ENCODE measurements at places on chromosomes 3 and 15.

- DNase-seq = no peak
These were observed 141.4 kb downstream of the RBPMS2 start for GRCh38 chr15:64634027-64634426.

GRCh38 chr15:69648212-69648611, 195.6 kb downstream of the RPLP1 start:
- DNase-seq = no peak

GRCh38 chr3:38453913-38454177, 155 bp downstream of the ACVR2B start:
- DNase-seq = no peak

DNA sequence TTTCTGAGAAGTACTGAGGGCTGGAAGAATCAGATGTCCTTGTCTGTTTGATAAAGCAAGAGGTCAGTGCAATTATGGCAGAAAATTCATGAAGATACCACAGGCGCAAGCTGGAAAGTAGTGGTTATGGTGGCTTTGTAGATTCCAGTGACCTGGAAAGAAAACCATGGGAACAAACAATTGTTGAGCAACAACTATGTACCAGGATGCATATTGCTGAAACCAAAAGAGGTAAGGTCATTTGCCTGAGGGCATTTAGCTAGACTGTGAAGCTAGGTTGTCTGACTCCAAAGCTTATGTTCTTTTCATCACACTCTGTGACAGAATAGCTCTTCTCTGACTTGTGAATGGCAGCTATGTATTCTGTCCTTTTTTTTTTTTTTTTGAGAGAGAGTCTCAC, 74.0 kb downstream of the B3GALNT1 start:
- DNase-seq = no peak

DNA sequence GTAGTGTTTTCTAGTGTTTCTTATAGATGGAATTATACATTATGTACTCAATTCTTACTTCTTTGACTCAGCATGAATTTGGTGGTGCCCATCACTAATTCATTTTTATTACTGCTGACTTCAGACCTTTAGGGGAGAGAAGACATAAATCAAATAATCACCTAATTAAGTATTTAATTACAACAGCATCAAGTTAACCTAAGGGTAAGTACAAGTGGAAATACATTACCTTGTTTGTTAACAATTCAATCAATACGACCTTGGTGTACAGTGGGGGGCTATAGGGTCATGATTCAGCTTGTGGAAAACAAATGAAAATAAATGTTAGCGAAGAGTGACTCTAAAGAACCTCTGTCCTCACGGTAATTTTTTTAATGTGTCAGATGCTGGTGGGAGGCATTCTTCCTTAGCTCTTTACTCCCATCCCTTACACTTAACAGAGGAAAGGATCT, 538 bp upstream of the CAPN7 start:
- DNase-seq = no peak

DNA sequence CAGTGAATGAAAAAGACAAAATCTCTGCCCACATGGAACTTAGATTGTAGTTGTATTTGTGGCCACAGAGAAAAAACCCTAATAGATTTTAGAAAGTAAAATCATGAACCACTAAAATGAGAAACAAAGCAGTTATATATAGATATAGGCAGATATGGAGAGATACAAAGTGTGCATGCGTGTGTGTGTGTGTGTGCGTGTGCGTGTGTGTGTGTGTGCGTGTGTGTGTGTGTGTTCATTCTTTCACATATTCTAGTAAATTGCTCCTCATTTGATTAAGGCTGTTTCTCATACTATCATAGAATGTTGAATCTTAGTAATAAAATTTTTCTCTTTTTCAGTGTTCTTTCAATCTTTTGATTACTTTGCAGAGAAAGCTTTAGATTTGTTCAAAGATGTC, 118.6 kb downstream of the DNAJB8 start:
- no peak for DNase-seq

GRCh38 chr3:43583481-43583880, 38.3 kb downstream of the ANO10 start:
- DNase-seq = no peak

DNA sequence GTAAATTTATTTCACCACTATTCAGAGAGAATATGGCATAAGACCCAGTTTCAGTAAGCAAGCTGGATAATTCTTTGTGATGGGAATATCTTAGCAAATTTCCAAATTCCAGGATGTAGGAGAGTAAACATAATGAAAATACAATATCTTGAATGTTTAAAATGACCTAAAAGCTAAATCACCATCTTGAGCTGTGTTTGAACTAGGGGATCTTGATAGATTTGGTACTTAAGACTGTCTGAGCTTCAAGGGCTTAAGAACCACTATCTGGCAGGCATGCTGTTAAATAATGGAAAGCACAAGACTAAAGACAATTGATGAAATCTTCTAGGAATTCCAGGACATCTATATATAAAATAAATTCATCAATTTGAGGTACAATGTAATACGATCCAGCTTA, 217.7 kb downstream of the ATP8B4 start:
- DNase-seq = no peak

DNA sequence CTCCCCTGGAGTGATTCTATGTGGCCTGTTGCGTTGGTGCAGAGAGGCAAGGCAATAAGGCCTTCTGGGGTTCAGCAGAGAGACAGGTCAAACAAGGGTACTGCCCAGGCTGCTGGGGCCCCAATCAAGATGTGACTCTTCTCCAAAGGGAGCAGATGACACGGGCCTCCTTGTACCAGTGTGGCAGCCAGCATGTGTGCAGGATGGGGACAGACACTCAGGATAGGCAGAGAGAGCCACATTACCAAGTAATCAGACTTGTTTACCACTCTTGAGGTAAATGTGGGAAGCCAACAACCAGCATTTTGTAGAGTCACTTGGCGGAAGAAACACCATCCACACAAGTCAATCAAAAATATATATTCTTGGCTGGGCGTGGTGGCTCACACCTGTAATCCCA, 95.3 kb upstream of the DLG1 start:
- DNase-seq = no peak

GRCh38 chr3:177150970-177151627, 46.2 kb downstream of the TBL1XR1 start:
- peak; percentile 17 for DNase-seq

DNA sequence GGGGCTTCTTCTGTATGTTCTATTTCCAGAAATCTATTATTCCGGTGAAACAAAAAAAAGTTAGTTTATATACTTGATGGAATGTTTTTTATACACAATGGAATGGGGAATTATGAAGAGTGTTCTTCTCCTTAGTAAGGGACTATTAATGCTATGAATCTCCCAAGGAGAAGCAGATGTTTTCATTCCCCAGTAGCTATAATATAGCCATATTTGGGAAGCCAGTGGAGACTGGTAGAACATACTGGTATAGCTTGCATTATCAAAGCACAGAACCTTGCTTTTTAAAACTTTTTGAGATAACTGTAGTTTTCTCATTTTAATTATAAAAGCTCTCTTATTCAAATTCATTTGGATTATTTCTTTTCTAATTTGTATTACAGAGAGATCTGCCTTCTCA, 38.3 kb downstream of the ADGRG7 start:
- DNase-seq = no peak

DNA sequence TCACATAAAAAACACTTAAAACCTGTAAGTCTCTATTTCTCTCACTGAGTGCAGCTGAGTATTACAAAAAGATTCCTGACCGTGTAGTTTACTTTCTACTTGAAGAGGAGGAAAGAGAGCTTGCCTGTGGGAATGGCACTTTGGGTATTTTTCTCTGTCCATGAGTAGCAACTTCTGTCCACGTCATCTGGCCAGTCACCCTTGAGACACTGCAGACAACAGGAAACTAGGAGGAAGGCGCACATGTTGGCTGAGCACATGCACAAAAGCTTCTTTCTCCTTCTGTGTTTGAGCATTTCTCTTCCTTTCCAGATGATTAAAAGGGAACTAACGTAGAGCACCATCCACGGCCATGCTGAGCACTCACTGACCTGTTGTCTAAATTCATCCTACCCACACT, 19.7 kb downstream of the STARD5 start:
- DNase-seq = no peak

GRCh38 chr15:71752128-71752527, 58.2 kb upstream of the NR2E3 start:
- DNase-seq = no peak

DNA sequence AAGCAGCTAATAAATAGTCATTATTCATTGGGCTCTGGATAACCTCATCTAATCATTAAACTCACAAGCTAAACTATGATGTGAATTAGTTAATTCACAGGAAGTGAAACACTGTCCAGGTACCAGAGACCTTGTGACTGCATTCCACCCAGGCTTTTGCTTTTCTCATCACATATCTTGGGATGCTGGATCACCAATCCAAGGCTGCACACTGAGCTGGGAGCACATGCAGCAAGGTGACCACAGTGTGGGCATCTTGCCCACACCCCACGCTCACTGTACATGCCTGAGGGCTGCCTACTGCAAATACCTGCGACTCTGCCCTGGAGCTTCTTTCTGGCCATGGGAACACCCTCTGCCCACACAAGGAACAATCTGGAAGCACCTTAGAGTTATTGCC, 40.6 kb upstream of the TNFAIP8L3 start:
- no peak for DNase-seq

GRCh38 chr3:127915937-127916493, 983 bp downstream of the KBTBD12 start:
- no peak for DNase-seq

GRCh38 chr15:58605931-58606530, 143.5 kb downstream of the ADAM10 start:
- no peak for DNase-seq

- DNase-seq = no peak
These were observed 45.6 kb upstream of the TCAIM start for GRCh38 chr3:44292947-44293346.

DNA sequence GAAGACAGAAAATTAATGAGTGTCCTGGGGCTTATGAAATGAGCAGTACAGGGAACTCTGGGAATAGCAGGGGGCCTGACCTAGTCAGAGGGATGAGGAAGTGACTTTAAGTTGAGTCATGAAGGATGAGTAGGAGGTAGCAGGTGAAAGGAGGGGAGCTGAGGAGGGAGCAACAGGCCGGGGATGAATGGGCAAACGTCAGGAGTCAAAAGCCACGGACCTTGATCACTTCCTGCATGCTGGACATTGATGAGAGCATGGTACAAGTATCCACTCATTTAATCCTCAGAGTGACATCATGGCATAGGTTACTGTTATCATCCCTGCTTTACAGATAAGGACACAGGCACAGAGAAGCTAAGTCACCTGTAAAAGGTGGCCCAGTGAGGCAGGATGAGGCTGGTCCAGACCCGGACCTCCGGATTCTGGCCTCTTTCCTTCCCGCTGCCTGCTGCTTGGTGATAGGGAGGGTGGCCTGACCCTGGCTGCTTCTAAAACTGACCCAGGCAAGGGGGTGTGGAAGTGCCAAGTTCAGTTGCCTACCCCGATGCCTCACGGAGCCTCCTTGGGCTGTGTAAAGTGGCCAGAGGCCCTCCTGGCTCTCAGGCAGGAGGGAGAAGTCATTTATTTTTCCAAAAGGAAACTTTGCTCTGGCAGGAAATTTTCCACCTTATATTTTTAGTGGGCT, 7.6 kb downstream of the CORO2B start:
- DNase-seq = no peak

GRCh38 chr3:108527109-108527508, 16.7 kb upstream of the MYH15 start:
- no peak for DNase-seq

- no peak for DNase-seq
These were observed 12.4 kb upstream of the SYN2 start for GRCh38 chr3:11991751-11992150.

DNA sequence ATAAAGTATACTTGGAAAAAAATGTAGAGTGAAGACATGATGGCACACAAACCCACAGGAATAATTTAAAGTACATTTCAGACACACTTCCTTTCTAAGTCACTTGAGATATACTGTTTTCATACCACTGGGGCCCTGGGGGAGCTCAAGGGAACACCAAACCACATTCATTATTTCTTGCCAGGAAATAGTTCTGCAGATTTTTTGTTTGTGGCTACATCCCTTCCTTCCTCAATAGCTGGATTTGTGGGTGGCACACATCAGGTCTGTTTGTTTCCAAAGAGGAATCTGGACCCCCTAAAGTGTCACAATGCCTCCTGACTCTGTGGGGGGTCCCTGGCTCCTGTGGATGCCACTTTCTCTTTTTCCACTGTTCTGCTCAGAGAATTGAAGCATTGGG, 153.5 kb upstream of the COL8A1 start:
- no peak for DNase-seq

DNA sequence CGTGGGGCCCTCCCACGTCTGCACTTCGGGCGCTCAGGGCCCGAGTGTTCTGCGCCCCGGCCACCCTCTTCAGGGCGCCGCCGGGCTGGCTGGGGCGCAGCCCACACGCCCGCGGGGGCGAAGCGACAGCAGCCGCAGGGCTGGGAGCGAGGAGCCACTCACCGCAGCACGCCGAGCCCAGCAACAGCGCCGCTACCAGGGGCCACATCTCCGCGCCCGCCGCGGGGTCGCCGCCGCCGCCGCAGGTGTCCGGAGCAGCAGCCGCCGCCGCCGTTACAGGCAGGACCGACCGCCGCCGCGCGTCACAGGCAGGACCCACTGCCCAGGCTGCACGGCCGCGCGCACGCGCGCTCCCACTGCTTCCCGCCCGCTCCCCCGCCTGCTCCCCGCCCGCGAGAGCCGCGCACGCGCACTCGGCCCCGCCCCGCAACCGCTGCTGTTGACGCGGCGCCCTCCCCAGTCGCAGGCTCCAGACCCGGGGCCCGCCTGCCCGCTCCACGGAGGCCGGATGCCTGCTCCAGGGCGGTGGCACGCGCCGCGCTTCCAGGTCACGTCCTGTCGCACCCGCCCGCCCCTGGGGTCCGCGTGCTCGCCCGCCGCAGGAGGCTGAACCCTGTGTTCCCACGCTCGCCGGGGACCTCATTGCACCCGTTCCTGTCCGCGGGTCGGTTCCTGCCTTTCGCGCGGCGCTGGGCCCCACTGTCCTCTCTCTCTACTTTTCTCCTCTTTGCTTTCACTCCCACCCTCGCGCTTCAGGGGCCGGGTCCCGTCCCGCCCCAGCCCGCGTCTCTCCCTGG, at the start of gene CD47:
Gene CD47, minus strand, starts transcription at position 331 of the 797 bp plus-strand sequence. Its CDS starts 123 bp downstream, at position 208.
- DNase-seq = peak; percentile 64

GRCh38 chr3:15292765-15293522, 39.4 kb downstream of the SH3BP5 start:
- DNase-seq = no peak

- DNase-seq = no peak
These were observed 2.8 kb upstream of the SUCLG2 start for GRCh38 chr3:67657192-67657591.

- DNase-seq = no peak
These were observed 14.6 kb upstream of the FANCD2 start for GRCh38 chr3:10011631-10012030.

- no peak for DNase-seq
These were observed 84.3 kb downstream of the TNIK start for GRCh38 chr3:171375666-171376595.

Measured in SHP77 treated with DMSO at 0.1 percent for 48 hours (cell line).